ENCODE measurements at places on chromosomes 4 and X. TPM values are rescaled to one million over a fixed set of nuclear protein-coding genes. Genes with fewer than 3 reads are reported as not detected.

The TMEM154 gene
- total RNA-seq, result 18.0 TPM

The FGFBP2 gene
- total RNA-seq, result 2.2 TPM

The P2RY8 gene
- 105 TPM for total RNA-seq

The IGFBP7 gene
- total RNA-seq, result not detected

The EDA2R gene
- 7.0 TPM for total RNA-seq

- no peaks in the 10 kb centered on the region for H3K36me3 ChIP-seq
- H3K27me3 ChIP-seq, result no peaks in the 10 kb centered on the region
- ATAC-seq, result no peak
- H3K4me3 ChIP-seq, result no peak overlapping the region
- no peak overlapping the region for H3K27ac ChIP-seq
Measured at GRCh38 chr4:80459918-80460473, 124.5 kb downstream of the CFAP299 start.

- peaks cover 49% of the 10 kb centered on the region for H3K4me1 ChIP-seq
- H3K4me3 ChIP-seq, result peak overlapping the region; percentile 90
- peak overlapping the region; percentile 91 for H3K27ac ChIP-seq
- no peaks in the 10 kb centered on the region for H3K36me3 ChIP-seq
Measured at GRCh38 chr4:165208221-165208652, 876 bp downstream of the KLHL2 start.

- H3K27me3 ChIP-seq, result no peaks in the 10 kb centered on the region
- H3K4me1 ChIP-seq, result no peaks in the 10 kb centered on the region
- H3K36me3 ChIP-seq, result peaks cover 24% of the 10 kb centered on the region
- H3K4me3 ChIP-seq, result no peak overlapping the region
Measured at GRCh38 chr4:112358415-112358814, 61.2 kb downstream of the ALPK1 start.

DNA sequence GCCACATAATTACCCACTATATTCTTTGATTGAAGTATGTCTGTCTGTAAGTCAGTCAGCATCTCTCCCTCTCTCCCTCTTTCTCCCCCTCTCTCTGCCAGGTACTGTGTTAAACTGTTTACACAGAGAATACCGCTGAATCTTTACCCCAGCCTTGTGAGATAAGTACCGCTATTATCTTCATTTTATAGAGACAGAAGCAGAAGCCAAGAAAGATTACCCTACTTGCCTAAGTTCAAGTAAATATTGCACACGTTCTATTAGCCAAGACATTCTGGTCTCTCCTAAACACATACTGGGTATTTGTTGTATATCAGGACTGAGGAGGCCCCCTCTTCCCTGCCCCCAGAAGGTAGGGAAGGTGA is 695 bp upstream of the GPR101 start:
- H3K4me3 ChIP-seq, result peak overlapping the region; percentile 55
- ATAC-seq, result no peak

DNA sequence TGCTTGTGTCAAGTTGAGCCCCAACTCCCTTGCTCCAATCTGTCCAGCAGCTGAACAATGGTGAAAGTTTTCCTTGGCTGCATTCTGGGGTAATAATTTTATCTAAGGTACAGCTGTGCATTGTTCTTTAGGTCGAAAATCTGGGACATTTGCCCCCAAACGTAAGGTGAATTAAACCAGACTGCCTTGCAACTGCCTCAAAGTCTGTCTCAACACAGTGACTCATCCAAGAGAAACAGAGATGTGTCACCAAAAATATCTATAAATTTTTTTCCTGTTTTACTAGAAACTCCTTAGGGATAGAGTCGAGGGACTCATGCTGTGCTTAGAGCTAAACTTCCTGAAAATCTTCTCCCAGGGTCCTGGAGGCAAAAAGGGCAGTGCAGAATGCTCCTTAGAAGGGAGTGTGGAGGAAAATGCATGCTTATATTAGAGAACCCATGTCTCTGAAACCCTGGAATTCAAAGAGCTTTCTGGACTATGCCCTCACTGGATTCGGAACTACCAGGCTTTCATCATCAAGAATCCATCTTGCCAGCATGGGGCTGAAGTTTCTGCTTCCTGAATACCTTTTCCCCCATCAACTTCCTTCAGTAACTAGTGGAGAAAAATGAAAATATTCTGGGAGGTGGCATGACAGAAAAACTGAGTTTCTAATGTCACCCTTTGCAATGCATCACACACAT is 115.7 kb downstream of the PALLD start:
- H3K4me3 ChIP-seq, result no peak overlapping the region
- no peaks in the 10 kb centered on the region for H3K4me1 ChIP-seq
- H3K36me3 ChIP-seq, result no peaks in the 10 kb centered on the region
- no peak for ATAC-seq

GRCh38 chrX:112662559-112663427 is 16.9 kb downstream of the LHFPL1 start:
- H3K36me3 ChIP-seq, result no peaks in the 10 kb centered on the region
- no peak for ATAC-seq
- no peaks in the 10 kb centered on the region for H3K4me1 ChIP-seq
- no peak overlapping the region for H3K27ac ChIP-seq
- H3K4me3 ChIP-seq, result no peak overlapping the region

- H3K4me1 ChIP-seq, result no peaks in the 10 kb centered on the region
- no peaks in the 10 kb centered on the region for H3K36me3 ChIP-seq
- no peak for ATAC-seq
Measured at GRCh38 chr4:93475730-93476129, 352.8 kb upstream of the ATOH1 start.

GRCh38 chrX:138777230-138777629 is 65.7 kb upstream of the FGF13 start:
- no peak overlapping the region for H3K27ac ChIP-seq
- H3K27me3 ChIP-seq, result no peaks in the 10 kb centered on the region
- ATAC-seq, result no peak
- no peak overlapping the region for H3K4me3 ChIP-seq
- no peaks in the 10 kb centered on the region for H3K36me3 ChIP-seq
- no peaks in the 10 kb centered on the region for H3K4me1 ChIP-seq
